ENCODE measurements at places on chromosomes 5 and 9. TPM values are rescaled to one million over a fixed set of nuclear protein-coding genes. Genes with fewer than 3 reads are reported as not detected.

The NR2F1-AS1 gene
- polyA plus RNA-seq = 54.5 TPM

The CENPK gene
- 41.9 TPM for polyA plus RNA-seq

The CPLANE1 gene
- polyA plus RNA-seq = 37.9 TPM

The DOCK8 gene
- 10.3 TPM for polyA plus RNA-seq

The CNTNAP3B gene
- 16.7 TPM for polyA plus RNA-seq

The ARSI gene
- 4.3 TPM for polyA plus RNA-seq

The CSF2 gene
- polyA plus RNA-seq = not detected

The TEK gene
- 38.6 TPM for polyA plus RNA-seq

The SEPTIN8 gene
- polyA plus RNA-seq = 78.6 TPM

The NR5A1 gene
- polyA plus RNA-seq = 0.11 TPM

The IL4 gene
- polyA plus RNA-seq = 0.38 TPM

The COL15A1 gene
- polyA plus RNA-seq = 30.3 TPM

The ARHGAP26 gene
- polyA plus RNA-seq = 10.7 TPM

The ZNF883 gene
- 7.8 TPM for polyA plus RNA-seq

The CHSY3 gene
- polyA plus RNA-seq = 3.0 TPM

The C6 gene
- 1.2 TPM for polyA plus RNA-seq

The STPG3 gene
- 4.2 TPM for polyA plus RNA-seq

The SLC22A4 gene
- polyA plus RNA-seq = 6.2 TPM

The SCGB3A2 gene
- polyA plus RNA-seq = 0.22 TPM

The IL13 gene
- polyA plus RNA-seq = not detected

The TEX48 gene
- not detected for polyA plus RNA-seq

The PCDHAC2 gene
- polyA plus RNA-seq = 0.52 TPM

The DDX31 gene
- 17.4 TPM for polyA plus RNA-seq

The DIPK1B gene
- 27.0 TPM for polyA plus RNA-seq

The TRMT10B gene
- polyA plus RNA-seq = 23.9 TPM

The FOXD1 gene
- 11.5 TPM for polyA plus RNA-seq

The ZNF618 gene
- 47.0 TPM for polyA plus RNA-seq

The ADAMTS2 gene
- 9.9 TPM for polyA plus RNA-seq

The NUTM2G gene
- 4.0 TPM for polyA plus RNA-seq

The GMCL2 gene
- polyA plus RNA-seq = 0.08 TPM

The CKS2 gene
- polyA plus RNA-seq = 115 TPM

The LCN1 gene
- not detected for polyA plus RNA-seq

The AHRR gene
- polyA plus RNA-seq = 2.4 TPM

The SPINK4 gene
- polyA plus RNA-seq = not detected

The HTR4 gene
- 0.11 TPM for polyA plus RNA-seq

The OSMR gene
- polyA plus RNA-seq = 7.9 TPM

The CTXN3 gene
- polyA plus RNA-seq = 0.09 TPM

The COL5A1 gene
- 128 TPM for polyA plus RNA-seq

The IFNA13 gene
- polyA plus RNA-seq = not detected

The ASPN gene
- 13.9 TPM for polyA plus RNA-seq

The SLC6A7 gene
- polyA plus RNA-seq = 0.17 TPM

The MCTP1 gene
- 6.2 TPM for polyA plus RNA-seq

The C9orf153 gene
- 0.06 TPM for polyA plus RNA-seq

The C1QTNF3 gene
- 72.3 TPM for polyA plus RNA-seq

The INSYN2B gene
- polyA plus RNA-seq = 2.0 TPM

The OGN gene
- polyA plus RNA-seq = 49.0 TPM

The KIF4B gene
- polyA plus RNA-seq = 0.22 TPM

The ZDHHC11B gene
- 8.2 TPM for polyA plus RNA-seq
